ENCODE measurements at places on chromosomes 11 and 22.
A peak's percentile ranks its signal among the peaks of the same experiment; 100 is the strongest.

DNA sequence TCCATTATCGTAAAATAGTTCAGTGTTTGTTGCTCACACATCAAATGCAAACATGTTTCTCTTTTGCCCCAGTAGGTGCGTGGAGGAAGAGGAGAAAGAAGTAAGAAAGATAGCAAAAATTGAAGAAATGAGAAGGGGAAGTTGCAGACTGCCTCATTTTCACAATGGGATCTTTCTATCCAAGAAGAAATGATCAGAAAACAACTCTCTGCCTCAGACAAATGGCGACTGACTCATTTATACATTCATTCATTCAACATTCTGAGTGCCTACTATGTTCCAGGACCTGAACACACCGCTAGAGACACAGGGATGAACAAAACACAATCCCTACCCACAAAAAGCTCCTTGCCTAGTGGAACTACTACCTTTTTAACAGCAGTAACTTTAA lies 367 bp downstream of the HPS5 start:
- no peak for DNase-seq

DNA sequence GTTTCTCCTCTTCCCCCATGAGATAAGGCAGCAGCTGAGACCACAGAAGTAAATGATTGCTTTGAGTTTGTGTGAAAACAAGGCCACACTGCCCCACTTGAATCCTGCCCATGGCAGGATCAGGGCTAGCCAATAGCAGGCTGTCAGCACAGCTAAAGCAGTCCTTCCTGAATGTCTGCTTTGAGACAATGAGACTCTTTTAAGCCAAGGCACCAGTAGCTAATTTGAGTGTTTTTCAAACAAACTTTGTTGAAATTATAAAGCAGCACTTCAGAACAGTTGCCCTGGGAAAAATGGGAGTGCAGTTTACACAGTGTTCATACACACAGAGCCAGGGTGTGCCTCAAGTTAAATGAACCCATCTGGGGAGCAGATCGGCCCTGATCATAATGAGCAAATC lies 103.5 kb upstream of the OR5AK2 start:
- DNase-seq = no peak

- no peak for DNase-seq
These were observed 58.4 kb downstream of the DGCR2 start for GRCh38 chr22:19063581-19064353.

DNA sequence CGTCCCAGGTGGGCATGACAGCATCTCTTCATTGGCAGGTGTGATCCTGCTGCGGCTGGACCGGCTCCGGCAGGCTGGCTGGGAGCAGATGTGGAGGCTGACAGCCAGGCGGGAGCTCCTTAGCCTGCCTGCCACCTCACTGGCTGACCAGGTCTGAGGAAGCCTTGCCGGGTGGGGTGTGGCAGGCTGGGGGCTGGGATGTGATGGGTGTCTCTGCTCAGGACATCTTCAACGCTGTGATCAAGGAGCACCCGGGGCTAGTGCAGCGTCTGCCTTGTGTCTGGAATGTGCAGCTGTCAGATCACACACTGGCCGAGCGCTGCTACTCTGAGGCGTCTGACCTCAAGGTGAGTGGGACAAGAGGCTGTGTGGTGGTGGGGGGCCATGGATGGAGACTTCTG lies 3.5 kb downstream of the LARGE2 start:
- DNase-seq = no peak

GRCh38 chr11:101777476-101777875 lies 137.3 kb upstream of the CEP126 start:
- DNase-seq = no peak

DNA sequence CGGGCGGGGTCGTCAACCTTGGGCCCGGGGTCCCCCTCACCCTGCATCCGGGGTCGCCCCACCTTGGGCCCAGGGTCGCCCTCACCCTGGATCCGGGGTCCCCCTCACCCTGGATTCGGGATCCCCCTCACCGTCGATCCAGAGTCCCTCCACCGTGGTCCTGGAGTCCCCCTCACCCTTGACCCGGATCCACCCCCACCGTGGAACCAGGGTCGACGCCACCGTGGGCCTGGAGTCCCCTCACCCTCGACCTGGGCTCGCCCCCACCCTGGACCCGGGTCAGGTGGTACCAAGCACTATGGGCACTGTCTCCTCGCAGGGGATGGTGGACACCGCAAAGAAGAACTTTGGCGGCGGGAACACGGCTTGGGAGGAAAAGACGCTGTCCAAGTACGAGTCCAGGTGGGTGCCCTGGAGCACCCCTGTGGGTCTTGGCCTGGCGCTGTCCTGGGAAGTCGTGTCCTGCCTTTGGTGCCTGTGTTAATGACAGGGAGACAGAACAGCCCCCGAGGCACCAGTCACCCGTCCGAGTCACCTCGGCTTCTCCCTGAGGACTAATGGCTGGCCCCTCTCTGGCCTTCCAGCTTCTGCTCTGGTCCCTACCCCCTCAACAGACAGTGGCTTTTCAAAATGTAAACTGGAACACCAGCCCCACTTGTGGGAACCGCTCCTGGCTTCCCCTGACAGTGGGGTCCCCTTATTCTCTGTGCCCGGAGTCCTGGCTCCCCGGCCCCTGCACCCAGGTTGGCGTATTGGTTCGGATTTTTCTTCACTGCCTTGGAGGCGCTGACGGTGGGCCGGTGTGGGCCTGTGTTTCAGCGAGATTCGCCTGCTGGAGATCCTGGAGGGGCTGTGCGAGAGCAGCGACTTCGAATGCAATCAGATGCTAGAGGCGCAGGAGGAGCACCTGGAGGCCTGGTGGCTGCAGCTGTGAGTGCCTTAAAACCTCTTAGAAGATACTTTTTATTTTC lies 762 bp downstream of the CRELD2 start:
- no peak for DNase-seq

DNA sequence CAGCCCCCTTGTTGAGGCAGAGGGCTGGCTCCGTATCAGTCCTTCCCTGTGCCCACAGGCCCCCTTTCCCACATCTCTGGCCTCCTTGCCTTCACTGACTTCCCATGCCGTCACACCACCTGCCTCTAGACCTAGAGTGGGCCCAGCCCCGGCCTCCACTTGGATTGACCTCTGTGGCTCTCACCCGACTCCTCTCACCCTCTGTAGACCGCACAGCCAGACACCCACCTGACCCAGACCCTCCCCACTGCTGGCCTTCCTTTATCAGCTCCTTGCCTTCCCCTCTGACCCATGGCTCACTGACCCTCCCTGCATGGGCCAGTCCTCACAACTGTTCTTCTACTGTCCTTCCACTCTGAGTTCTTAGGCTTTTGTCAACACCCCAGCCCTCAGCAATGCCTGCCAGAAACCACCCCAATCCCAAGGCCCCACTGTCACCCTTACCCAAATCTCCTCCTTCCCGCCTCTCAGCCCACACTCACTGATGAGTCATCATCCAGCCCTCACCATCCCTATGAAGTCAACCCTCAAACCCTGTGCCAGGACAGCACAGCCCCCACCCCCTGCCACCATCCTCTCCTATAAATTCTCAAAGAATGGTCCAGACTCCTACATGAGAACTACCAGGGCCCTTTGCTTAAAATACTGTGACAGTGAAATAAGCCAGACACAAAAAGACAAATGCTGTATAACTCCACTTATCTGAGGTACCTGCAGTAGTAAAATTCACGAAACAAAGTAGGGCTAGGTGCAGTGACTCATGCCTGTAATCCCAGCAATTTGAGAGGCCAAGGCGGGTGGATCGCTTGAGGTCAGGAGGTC lies 53.4 kb downstream of the SCGB1A1 start:
- no peak for DNase-seq

DNA sequence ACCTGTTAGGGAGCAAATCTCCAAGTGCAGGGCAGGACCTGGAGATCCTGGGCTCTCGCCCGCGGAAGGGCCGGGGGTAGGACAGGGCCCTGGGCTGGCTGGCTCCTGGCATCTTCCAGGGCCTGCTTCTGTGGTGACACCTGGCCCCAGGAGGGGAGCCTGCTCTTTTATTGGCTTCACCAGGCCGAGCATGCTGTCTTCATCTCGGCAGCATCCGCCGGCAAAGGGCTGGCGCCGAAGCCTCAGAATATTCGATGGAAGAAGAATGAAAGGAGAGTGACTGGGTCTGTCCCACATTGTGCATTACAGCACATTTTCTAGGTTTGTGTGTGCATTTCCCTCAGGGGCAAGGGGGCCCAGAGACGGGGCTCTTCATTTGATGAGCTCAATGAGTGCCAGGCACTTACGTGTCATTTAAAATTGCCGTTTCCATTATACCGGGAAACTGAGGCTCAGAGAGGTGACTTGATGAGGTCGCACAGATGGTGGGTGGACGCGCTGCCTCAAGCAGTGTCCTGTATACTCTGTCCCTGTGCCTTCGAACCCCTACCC lies 70.0 kb downstream of the RBX1 start:
- no peak for DNase-seq

DNA sequence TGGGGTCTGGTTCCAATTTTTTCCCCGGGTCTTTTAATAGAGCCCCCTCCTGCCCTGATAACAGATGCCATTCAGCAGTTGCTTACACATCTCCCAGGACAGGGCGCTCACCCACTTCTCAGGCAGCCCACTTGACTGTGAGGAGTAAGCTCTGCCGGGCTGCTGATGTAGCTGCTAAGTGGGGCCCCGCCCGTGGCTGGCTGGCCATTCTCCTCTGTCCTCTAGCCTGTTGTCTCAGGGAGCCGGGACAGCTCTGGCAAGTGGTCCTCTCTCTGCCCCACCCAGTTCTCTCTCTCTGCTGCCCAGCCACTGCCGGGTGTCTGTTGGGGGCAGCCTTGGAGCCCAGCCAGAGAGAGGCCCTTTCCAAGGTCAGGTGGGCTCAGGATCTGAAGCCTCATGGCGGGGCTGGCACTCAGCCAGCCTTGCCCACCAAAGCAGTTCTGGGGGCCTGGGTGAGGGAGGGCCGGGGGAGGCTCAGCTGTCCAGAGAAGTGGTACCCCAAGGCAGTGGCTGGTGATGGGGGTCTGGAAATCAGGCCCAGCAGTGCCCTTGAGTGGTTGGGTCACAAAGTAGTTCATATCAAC lies 8.9 kb downstream of the KCNJ4 start:
- no peak for DNase-seq

DNA sequence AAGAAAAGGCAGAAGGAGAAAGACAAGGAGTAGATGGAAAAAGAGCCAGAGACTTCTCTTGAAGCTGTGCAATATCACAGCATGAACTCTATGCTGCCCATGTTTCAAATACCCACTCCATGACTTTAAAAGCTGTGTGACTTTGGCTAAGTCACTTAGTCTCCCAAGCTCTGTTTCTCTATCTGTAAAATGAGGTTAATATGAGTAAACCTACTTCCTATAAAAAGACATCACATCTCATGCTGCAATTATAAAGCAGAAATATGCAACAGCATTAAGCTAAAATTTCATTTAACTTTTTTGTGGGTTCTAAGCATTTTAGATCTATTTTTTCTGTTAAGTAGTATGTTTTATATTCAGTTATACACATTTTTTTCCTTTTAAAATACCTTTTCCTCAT lies 11.6 kb downstream of the DGCR2 start:
- DNase-seq = no peak

DNA sequence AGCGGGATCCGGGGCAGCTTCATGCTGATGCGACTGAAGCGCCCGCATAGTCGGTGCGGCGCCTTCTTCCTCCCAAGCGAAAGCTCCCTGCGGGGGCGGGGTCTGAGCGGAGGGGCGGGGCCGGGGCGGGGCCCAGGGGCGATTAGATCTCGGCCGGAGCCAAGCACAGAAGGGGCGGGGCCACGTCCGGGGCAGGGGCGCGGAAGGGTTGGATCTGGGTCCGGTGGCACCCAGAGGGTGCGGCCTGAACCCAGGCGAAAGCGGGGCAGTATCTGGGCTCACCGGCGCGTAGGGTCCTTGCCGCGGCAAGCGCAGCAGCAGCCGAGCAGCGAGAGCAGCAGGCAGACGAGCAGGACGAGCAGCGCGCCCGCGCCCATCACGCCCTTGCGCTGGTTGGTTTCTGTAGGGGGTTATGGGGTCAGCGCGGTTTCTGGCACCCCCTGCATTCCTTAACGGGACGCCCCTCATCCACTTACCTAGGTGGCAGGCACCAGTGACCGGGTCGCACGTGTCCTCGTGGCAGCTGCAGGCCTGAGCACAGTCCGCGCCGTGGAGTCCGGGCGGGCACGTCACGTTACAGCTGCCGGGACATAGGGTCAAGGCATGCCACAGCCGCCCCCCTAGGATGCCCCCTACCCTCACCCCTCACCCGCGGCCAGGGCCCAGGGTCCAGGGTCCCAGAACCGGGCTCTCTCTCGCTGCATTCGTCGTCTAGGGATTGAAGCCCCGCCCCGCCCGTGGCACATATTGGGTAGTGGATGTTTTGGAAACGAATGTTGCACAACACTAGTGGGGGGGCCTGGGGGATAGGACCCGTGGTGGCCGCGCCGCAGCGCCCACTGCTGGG lies 8.1 kb downstream of the SCARF2 start:
- no peak for DNase-seq

- DNase-seq = no peak
These were observed 51.5 kb downstream of the MAPK1 start for GRCh38 chr22:21815958-21816357.

GRCh38 chr11:106986673-106987072 lies 31.6 kb downstream of the GUCY1A2 start:
- no peak for DNase-seq

GRCh38 chr22:23581260-23581650 lies 1.2 kb upstream of the IGLL1 start:
- DNase-seq = no peak

- DNase-seq = no peak
These were observed 16.2 kb downstream of the OR5D16 start for GRCh38 chr11:55854704-55855103.

- no peak for DNase-seq
These were observed 7.4 kb upstream of the PRR33 start for GRCh38 chr11:1899090-1899489.

- DNase-seq = peak; percentile 7
These were observed 111.4 kb upstream of the TBCEL start for GRCh38 chr11:120912504-120912903.

- DNase-seq = no peak
These were observed 211.7 kb downstream of the FAT3 start for GRCh38 chr11:92436034-92436920.

- no peak for DNase-seq
These were observed 324.3 kb upstream of the SORL1-AS1 start for GRCh38 chr11:121777056-121777455.

- DNase-seq = no peak
These were observed 1.4 kb downstream of the CDC42BPG start for GRCh38 chr11:64842851-64843685.

DNA sequence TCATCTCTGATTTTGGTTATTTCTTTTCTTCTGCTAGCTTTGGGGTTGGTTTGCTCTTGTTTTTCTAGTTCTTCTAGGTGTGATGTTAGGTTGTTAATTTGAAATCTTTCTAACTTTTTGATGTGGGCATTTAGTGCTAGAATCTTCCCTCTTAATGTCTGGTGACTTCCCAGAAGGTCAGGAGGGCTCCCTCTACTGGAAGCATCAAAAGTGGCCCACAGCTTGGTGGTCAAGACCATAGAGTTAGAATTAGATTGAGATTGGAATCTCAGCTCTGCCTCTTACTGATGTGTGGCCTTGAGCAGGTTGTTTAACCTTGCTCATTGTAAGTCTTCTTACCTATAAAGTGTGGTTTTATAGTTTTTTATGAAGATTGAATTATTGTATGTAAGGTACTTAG lies 99.3 kb downstream of the FDX1 start:
- DNase-seq = no peak

- DNase-seq = no peak
These were observed 29.5 kb upstream of the MYH9 start for GRCh38 chr22:36417281-36417686.

GRCh38 chr22:47301820-47302475 lies 539.5 kb downstream of the TBC1D22A start:
- no peak for DNase-seq

GRCh38 chr22:44289414-44290171 lies 23.2 kb downstream of the SHISAL1 start:
- DNase-seq = no peak
